ENCODE measurements at places on chromosomes 1 and 21.

DNA sequence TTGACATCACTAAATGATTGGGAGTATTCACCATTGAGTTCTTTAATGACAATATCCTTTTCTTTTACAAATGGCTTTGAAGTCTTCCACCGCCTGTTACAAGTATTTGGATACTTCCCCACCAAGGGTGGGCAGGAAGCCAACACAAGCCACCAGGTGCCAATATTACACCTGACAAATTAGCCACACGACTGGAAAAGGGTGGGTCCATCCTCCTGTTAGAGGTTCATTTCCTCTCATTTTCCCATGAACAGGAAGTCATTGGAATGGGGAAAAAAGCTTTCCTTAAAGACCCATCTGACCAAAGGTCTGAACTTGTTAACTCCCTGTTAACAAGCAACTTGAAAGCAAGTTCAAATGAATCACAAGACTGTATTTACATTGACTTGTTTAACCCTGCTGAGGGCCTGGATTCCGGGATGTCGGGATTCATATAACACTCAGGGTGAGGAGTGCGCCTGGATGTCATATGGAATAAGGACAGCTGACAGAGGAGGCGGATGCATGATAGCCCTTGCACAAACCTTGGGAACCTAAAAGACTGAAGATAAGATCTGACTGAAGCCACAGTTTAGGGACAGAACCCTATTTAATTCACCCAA lies 40.5 kb upstream of the PROX1 start:
- no peak for DNase-seq

GRCh38 chr1:224459966-224460365 lies 25.4 kb upstream of the WDR26 start:
- no peak for DNase-seq

DNA sequence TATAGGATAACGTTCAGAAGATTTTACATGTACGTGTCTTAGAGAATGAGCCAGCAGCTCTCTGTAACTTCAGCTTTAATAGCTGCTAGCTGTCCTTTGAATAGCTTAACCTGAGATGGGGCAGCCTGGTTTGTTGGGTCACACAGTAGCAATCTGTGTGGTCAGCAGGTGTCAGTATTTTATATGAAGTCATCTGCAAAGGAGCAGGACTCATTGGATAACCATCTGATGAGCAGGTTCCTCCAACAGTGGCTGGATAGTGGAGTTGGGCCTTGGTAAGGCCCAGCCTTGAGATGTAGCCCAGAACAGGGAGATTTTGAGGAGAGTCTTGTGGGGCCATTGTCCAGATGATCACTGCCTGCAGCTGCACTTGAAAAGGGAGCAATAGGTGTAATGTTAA lies 6.4 kb downstream of the GSTM5 start:
- DNase-seq: no peak

GRCh38 chr1:91791691-91792488 lies 94.1 kb downstream of the TGFBR3 start:
- DNase-seq: no peak

DNA sequence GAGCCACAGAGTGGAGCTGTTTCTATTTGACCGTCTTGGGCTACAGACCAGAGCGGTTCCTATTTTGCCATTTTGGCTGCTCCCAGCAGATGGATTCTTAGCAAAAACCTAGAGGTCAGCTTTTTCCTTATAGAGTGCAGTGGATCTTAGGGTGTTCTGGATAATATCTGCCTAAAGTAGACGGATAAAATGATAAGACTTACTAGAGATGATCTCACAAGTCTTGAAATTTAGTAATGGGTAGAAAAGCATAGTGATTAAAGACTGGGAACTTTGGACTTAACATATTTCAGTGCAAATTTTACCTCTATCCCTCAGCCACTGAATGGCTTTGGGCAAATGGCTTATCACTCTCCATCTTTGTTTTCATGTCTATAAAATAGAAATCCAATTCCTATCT lies 439.8 kb downstream of the ADGRL2 start:
- no peak for DNase-seq

DNA sequence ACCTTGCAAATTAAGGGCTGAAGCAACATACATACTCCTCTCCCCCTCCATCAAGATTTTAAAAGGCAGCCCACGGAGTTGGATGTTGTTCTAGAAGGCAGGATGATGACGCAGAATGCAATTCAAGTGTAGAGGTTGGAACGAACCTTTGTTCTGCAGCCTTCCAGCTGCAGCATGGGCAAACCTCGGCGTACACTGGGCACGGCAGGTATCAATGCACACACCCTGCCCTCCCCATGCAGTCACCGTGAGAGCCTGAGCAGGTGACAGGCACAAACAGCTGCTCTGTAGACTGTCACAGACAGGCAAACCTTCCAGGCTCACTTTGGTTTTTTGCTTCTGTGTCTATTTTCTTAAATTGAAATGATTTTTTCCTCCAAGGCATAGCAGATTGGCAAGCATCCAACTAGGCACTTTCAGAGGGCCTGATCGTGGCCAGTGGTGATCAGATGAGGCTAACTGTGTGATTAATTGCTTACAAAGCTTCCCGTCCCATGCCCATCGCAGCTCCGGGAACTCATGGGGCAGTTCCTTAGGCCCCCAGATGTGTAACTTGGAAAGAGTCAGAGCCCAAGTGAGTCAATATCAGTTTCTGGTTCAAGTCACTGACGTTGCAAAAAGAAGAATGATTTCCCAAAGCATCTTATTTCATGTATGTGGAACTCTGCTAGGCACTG lies 82.3 kb downstream of the ITPKB start:
- DNase-seq: no peak

DNA sequence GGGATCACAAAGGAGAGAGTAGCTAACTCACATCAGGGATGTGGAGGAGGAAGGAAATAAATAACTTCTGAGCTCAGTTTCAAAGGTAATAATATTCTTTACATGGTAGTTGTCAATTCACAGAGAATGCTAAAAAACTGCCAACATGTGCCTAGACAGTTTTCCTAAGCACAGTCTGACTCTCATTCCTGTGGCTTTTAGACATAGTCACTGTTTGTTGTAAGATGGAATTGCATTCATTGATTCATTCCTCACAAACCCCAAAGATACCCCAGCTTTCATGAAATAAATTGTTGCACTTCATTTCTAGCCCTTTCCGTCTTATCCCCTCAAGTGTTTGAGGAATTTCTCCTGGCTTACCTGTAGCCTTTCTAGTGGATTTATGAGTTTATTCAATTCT lies 263.9 kb downstream of the NTNG1 start:
- no peak for DNase-seq

All from stimulated activated CD8-positive, alpha-beta memory T cell treated with anti-CD3 and anti-CD28 coated beads, Interleukin-15, amount 100 ng/mL, for 24 hours (primary cell).